ENCODE measurements at places on chromosomes 7 and 10.

- no peak for DNase-seq
Measured at GRCh38 chr7:82521906-82522445, 78.4 kb upstream of the CACNA2D1 start.

DNA sequence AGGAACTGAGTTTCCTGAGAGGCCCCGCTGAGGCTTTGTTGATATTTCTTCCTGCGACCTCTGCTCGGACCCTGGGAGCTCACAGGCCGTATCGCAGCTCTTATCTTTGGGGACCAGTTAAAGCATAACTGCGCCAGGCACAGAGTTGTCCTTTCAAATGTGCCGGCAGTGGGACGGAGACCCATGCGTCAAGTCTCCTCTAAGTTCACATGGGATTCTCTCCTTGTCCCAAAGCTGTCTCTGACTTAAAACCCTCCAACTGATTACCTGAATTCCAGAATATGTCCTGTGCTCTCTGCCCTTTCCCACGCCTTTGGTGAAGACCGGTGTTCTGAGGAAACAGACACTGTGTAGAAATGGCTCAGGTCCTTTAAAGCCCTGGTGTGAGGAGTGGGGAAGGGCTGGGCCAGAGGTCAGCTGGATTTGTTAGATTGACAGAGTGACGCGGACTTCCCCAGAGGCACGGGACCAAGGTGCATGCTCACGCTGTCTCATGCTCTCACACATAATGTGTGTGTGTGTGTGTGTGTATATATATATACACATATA is 169.8 kb downstream of the EGFR start:
- no peak for DNase-seq

- DNase-seq = no peak
Measured at GRCh38 chr10:38054361-38054797, 39.8 kb upstream of the ZNF37A start.

DNA sequence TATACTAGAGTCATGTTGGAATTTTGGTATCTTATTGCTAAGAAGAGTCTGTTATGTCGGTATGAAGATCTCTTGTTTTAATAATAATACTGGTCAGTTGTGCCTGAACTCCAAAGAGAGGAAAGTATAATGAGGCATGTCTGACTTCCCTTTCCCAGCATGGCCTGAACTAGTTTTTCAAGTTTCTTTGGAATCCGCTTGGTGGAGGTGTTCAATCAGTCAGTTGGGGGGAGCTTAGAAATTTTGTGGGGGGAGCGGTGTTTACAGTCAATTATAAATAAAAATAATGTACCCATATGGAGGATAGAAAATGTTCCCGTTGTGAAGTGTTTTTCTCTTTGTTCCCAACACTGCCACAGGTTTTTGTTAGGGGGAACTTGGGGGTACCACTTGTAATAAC is 1.5 kb upstream of the TRDMT1 start:
- DNase-seq = no peak

DNA sequence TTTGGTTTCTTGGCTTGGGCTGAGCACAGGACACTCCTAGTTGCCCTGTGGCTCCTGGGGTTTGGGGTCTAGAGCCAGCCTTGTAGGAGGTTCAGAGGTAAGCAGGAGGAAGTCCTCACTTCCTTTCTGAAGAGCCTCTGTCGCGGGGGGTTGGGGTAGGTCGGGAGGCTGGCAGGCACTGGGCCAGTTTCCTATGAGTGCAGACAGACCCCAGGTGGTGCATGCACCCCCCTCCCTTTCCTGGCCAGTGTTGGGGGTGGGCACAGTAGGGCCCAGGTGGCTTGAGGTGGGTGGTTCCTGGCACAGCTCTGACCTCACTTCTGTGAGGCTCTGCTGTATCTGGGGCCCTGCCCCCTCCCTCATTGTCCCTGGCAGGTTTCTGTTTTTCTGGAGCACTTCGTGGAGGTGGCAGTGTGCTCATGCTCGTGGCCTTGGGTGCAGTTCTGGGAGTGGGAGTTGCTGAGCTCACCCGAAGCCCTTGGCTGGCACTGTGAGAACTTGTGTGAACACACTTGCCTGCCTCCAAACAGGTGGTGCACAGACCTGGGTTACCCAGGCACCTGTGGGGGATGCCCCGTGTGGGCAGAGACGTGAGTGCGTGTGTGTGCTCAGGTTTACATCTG is 1.8 kb downstream of the PALD1 start:
- DNase-seq = no peak
